ENCODE measurements at places on chromosomes 6 and 20.

DNA sequence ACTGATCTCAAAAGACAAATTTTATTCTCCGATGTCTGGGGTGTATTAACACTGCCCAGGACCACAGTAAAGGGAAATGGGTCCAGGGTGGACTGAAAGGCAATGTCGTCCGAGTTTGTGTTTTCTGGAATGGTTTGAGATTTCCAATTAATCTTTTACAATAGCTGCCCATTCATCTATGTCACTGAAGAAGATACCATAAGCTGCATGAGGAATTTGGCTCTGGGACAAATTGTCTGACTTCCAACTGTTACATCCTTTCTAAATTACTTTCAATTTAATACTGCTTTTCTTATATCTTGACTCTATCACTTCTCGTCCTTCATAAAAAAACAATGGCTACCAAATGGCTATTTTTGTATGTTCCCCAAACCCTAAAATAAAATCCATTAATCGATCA lies 130.7 kb upstream of the KCNK16 start:
- DNase-seq, result no peak

DNA sequence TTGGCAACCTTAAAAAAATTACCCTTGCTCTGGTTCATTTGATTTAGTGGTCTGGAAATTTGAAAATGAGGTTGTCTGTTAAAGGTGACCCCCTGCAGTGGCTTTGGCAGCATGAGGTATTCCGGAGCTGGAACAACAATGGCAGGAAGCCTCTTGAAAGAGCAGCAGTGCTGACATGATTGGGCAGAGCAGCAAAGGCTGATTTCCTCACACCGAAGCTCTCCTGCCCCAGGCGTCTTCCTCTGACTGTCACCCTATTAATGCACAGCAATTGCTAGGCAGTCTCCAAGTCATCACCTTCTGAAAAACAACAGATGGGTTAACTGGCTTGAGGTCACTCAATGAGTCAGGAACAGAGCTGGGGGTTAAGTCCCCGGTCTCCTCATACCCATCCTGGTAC lies 241.8 kb upstream of the MMS22L start:
- DNase-seq, result no peak

DNA sequence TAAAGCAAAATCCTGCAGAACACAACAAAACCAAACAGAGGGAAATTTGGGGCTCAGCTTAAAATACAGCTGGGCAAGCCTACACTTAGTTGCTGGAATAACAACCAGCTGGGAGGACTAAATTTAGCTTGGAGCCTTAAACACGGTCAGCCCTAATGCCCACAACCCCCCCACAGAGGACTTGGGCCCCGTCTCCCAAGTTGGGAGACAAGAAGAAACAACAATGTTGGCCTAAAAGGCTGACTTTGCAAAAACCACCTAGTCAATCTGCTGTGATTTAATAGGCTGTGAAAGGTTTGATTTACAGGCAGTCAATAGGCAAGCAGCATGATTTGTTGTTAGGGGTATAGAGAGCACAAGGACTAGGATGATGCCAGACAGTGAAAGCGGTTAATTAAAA lies 40.3 kb upstream of the ARMC2 start:
- DNase-seq, result no peak

DNA sequence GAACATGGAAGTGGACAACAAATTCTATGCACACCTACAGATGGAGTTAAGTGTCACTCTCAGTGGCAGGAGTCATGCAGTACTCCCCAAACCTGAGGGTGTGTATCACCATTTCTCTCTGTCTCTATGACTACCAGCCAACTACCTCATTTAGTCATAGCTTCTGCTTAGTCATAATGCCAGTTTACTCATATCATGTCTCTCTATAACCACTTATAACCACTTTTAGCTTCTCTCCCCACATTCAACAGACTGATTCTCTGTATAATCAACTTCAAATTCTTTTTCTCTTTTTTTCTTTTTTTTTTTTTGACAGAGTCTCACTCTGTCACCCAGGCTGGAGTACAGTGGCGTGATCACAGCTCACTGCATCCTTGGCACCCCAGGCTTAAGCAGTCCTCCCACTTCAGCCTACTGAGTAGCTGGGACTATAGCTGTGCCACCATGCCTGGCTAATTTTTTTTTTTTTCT lies 13.8 kb upstream of the GTF3C6 start:
- DNase-seq, result no peak

GRCh38 chr20:2637246-2637645 lies 15.2 kb upstream of the NOP56 start:
- DNase-seq, result no peak

DNA sequence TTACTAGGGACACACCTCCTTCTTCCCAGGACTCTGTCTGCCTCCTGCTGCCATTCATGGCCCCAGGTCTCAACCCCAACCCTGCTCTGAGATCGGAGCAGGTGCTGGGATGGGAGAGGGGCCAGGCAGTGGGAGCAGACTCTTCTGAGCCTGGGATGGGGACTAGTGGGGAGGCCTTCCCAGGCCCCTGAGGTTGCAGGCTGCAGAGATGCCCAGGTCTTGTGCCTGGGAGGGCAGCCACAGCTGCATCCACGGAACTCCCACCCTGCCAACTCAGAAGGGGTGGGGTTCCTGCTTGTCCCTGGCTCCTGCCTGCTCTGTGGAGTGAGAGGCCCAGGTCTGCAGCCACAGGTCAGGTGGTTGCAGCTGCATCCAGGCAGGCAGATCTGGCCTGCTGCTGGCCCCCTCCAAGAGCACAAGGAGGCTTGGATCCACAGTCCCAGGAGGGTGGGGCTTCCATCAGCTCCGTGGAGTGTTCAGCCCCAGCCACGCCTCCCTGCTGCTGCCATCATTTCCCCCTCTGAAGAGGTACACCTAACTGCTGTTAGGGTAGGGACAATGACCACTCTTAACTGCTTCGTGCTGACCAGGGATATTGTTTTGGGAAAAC lies 2.9 kb upstream of the SLC22A1 start:
- no peak for DNase-seq

DNA sequence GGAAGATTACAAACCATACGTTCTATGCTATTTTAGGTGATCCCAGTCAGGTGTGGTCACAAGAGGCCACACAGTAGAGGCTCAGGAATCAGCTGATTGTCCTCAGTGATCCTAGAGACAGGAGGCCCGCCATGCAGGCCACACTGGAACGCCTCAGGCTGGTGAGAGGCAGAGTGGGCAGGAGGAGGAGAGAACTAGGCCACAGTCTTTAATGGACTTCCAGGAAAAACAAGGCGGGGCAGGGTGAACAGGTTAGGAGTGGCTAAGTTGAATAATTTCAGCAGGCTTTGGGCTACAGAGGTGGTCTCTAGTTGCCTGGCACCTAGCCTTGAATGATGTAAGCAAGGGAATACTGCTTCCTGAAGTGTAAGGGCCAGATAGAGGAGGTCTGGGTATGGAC lies 101.2 kb downstream of the GMDS start:
- no peak for DNase-seq

- DNase-seq, result no peak
These were observed 127.8 kb downstream of the TASP1 start for GRCh38 chr20:13510837-13511488.

GRCh38 chr20:23362392-23363256 lies 642 bp downstream of the GZF1 start:
- no peak for DNase-seq

DNA sequence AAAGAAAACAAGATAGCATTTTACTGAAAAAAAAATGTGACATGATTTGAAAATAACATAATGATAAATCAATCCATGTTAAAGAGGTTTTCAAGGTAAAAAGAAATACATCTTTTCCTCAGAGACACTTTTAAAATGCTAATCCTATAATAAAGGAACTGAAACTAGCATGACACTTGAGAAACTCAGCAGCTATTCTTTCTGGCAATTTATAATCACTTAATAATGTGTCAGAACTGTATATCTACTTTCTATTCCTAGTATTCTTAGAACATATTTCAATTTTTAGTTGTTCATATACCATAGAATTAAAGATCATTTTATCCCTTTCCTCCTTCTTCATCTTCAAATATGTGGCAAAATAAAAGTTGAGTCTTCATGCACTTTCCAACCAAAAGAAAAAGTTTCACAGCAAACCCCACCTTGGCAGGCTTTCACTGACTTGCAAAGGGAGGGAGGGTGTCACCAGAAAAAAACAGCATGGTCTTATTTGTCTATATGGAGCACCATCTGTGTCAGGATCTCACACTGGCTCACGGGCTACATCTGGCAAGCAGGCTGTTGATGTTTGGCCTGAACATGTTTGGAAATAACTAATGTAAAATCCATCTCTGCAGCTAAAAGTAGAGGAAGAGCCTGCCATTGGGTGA lies 48.5 kb downstream of the FHL5 start:
- no peak for DNase-seq

DNA sequence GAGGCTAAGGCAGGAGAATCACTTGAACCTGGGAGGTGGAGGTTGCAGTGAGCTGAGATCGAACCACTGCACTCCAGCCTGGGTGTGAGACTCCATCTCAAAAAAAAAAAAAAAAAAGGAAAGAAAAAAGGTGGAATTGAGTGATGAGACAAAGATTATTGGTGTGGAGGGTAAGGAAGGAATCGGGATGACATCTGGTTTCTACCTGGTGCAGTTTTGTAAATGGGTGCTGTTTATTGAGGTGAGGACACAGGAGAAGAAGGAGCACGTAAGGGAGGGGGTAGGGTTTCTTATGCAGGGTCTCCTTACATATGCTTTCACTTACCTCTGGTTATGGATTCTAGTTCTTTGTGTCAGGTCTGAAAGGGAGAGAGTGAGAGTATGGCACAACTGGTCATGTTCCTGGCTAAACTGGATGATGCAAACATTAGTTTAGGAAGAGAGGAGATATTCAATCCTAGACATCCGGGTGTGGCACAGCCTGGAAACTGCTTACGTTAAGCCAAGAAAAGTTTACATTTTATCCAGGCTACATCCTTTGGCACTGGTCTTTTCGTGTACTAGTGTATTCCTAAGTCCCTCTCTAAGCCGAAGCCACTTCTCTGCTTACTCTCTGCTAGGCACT lies 5.4 kb downstream of the RALY start:
- no peak for DNase-seq

- DNase-seq, result no peak
These were observed 23.1 kb downstream of the VPS52 start for GRCh38 chr6:33248643-33248931.

DNA sequence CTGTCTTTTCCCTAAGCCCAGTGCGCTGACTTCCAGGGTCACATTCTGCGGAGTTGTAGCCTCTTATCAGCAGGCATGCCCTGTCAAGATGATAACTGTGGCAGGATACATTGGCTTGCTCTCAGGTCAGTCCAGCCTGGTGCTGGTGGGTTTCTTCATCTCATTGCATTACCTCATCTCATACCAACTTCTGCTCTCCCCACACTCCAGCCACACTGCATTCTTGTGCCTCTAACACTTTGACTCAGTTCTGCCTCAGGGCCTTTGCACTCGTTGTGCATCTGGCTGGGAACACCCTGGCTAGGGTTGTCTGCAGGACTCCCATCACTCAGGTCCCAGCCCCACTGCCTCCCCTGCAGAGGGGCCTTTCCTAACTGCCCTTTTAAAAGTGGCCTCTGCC lies 110.3 kb upstream of the BACH2 start:
- DNase-seq, result no peak

DNA sequence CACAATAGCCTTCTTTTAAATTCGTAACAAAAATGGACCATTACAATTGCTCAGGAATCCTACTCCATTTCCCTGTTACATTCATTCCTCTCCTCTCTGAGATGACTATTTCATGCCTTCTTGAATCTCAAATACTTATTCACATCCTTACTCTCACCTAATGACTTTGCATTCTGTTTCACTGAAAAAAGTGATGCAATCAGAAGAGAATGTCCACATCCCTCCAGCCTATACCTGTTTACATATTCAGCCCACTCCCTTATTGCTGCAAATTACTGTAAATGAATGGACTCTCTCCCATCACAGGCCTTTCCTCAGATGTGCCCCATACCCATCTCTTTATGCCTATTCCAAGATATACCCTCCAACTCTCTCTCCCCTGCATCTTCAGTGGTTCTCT lies 8.6 kb downstream of the TAAR1 start:
- no peak for DNase-seq

- no peak for DNase-seq
These were observed 26.5 kb downstream of the GTF2H5 start for GRCh38 chr6:158194487-158195280.

DNA sequence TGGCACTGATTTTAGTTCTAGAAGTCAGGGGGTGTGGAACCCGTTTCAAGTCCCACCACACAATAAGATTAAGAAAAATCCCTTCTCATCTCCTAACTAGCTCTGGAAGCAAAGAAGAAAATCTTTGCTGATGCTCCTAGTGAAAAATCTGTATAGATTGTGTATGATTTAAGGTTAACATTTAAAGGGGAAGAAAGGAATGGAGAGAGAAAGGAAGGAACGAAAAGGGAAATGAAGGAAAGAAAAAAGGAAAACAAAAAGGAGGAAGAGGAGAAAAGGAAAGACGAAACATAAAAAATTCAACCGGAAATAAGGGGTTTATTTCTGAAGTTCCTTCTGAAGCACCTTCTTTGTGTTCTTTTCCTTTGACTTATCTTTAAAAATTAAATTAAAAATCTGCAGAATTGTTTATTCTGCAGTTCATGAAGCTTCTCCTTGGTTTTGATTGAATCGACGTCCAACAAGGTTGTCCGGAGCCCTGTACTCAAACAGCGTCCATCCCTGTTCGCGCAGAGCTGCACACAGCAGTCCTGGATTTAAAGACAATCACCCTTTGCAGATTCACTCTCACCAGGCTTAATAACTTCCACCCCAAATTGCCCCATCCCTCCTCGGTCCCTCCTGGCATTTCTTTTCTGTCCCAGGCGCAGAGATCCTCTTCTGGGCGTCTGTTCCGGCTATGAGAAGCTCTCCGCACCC lies 1.6 kb upstream of the TFAP2B start:
- DNase-seq, result no peak

DNA sequence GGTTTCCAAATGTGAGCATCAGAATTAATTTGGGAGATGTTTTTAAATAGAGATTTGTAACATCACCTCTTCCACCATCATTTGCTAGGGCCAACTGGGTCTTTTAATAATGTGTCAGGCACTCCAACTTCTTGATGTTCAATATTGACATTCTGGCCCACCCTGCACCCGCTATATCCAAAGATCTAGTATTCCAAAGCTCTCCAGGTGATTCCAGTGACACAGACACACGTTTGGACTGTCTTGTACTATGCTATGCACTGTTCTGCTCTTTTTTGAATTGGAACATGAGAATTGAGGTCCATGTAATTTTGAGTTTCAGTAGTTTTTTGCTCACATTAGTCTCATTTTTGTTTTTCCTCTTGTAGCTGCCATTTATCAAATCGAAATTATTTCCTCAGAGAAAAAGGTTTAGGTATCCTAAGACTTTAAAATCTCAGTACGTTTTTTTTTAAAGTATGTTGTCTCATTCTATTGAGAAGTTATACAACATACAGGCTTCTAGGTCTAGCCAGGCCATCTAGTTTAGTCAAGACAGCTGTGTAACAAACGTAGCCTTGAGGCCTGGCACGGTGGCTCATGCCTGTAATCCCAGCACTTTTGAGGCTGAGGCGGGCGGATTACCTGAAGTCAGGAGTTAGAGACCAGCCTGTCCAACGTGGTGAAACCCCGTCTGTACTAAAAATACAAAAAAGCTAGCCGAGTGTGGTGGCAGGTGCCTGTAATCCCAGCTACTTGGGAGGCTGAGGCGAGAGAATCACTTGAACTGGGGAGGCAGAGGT lies 3.1 kb downstream of the BICRAL start:
- no peak for DNase-seq

Data from activated CD8-positive, alpha-beta memory T cell treated with anti-CD3 and anti-CD28 coated beads, Interleukin-2, amount 50 U/mL, for 4 hours (primary cell).